CD4-positive, alpha-beta T cell treated with Interferon alpha-2 for 1 hour (primary cell): ENCODE measurements at places on chromosomes 12 and 14.
A peak's percentile ranks its signal among the peaks of the same experiment; 100 is the strongest.

- DNase-seq = no peak
Measured at GRCh38 chr14:39827901-39828655, 395.8 kb upstream of the FBXO33 start.

- DNase-seq = no peak
Measured at GRCh38 chr12:127964717-127965116, 302.3 kb upstream of the TMEM132C start.

DNA sequence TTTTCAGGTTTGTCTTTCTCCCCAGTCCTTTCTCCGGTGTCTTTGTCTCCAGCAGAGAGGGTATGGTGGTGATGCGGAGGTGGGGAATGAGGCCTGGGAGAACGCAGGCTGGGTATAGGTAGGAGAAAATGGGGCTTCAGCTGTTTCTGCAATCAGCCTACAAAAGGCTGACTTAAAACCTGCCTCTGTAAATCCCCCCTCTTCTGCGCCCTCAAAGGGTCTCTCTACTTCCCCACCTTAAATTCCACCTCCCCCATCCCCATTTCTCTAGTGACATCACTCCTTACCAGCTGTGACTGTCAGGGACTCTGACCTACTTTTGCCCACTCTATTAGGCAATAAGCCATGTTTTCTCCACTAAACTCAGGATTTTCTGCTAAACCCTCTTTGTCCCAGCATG lies 8.1 kb upstream of the RIMKLB start:
- no peak for DNase-seq

GRCh38 chr12:108833757-108834472 lies 23.5 kb downstream of the SSH1 start:
- no peak for DNase-seq

DNA sequence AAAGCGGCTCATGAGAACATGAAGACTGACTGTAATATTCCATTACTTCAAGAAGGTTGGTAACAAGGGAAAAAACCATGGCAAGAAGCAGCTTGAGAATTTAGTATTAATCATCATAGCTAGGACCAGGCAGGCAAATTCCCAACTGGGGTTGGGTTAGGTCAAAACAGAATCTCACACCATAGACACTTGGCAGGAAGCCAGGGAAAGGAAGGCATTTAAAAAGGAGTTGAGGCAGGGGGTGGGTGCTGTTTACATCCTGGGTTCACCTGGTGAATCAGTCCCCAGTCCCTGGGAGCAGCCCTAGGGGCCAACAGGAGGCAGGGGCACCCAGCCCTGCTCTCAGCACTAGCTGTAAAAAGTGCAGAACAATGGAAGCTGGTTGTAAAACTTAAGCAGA lies 108.6 kb downstream of the EGLN3 start:
- no peak for DNase-seq

GRCh38 chr12:132415327-132416120 lies 74.4 kb upstream of the FBRSL1 start:
- no peak for DNase-seq

- DNase-seq = no peak
Measured at GRCh38 chr12:114679452-114679875, 4.5 kb downstream of the TBX3 start.

DNA sequence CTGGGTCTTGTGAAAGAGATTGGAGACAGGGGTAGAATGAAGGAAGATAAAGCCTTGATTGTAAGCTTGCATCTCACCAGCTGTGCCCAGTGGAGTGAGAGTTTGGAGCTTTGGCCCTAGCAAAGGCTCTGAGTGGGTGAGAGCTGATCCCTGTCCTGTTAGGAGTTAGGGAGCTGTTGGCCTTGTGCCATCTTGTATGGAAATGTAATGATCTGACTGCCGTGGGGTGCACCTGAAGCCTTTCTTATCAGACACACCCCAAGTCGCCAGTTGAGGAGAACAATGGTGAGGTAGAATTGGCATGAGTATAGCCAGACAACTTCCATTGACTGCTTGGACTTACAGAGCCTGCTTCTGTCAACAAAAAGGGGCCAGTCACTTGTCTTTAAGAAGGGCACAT lies 130.1 kb downstream of the PRKCH start:
- no peak for DNase-seq

DNA sequence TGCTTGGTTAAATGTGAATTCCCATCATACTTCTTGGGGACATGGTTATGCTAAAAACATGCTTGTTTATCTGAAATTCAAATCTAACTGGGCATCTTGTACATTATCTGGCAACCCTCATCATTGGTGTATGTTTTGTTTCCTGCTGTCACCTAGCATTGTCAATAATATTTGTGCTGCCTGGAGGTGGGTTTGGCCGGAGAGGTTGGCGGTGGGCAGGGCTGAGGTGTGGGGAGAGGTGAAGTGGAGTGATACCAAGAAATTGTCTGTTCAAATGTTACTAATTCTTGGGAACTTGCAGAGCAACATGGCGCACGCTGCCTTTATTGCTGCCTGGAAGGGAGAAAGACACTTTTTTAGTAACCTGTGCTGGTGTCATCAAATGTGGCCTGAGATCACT lies 280.5 kb downstream of the VRK1 start:
- DNase-seq = no peak

- DNase-seq = no peak
Measured at GRCh38 chr12:83128540-83128939, 441.8 kb downstream of the TMTC2 start.

DNA sequence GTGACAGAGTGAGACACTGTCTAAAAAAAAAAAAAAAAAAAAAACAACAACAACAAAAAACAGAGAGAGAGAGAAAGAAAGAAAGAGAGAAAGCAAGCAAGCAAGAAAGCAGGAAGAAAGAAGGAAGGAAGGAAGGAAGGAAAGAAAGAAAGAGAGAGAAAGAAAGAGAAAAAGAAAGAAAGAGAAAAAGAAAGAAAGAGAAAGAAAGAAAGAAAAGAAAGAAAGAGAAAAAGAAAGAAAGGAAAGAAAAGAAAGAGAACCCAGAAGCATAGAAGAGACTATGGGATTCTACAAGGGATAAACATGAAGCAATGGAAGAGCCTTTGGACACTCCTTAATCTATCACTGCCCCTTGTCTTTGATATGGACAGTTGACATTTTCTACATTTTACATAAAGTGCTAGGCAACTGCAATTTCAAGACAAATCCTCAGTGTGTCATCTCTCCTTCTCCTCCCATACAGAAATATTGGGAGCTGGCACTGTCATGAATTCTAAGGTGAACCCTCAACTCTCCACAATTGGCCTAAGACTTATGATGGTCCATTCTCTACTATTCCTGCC lies 151.9 kb upstream of the CPM start:
- DNase-seq = no peak

DNA sequence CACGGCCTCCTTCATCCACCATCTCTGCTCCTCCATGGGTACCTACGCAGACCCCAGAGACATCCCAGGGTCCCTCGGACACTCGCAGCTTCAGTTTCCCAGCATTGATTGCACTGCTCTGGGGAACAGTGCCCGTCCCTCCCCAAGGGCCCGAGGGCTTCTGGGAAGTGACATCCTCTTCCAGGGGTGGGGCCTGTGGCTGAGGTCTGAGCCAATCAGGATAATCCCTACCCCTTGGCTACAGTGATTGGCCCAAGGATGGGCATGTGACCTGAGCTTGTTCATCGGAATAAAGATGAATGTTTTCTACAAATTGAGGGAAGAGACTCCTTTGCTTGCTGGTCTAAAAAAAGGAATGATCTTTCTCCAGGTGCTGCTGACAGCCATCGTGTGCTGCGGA lies 37.3 kb upstream of the MYL2 start:
- DNase-seq = no peak

GRCh38 chr12:45305907-45306306 lies 90.0 kb downstream of the ANO6 start:
- DNase-seq = no peak

DNA sequence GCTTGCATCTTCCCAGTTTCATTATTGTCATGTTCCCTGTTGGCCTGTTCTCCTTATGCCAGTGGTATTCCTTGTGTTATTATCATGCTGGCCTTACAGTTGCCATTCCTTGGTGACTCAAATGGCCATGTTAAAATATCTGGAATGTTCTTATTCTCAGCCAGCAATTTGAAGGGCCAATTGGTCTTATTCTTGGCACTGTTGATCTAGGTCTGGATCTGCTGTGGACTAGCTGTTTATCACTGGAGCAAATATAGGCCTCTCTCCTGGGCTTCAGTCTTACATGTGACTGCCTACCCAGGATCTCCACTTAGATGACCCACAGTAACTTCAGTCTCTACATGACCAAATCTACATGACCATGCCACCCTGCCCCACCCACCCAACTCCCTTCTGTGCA lies 5.4 kb downstream of the CIPC start:
- DNase-seq = no peak

- DNase-seq = no peak
Measured at GRCh38 chr14:32602699-32603098, 273.6 kb downstream of the AKAP6 start.

GRCh38 chr14:38205949-38206665 lies 1.6 kb upstream of the SSTR1 start:
- DNase-seq = no peak

DNA sequence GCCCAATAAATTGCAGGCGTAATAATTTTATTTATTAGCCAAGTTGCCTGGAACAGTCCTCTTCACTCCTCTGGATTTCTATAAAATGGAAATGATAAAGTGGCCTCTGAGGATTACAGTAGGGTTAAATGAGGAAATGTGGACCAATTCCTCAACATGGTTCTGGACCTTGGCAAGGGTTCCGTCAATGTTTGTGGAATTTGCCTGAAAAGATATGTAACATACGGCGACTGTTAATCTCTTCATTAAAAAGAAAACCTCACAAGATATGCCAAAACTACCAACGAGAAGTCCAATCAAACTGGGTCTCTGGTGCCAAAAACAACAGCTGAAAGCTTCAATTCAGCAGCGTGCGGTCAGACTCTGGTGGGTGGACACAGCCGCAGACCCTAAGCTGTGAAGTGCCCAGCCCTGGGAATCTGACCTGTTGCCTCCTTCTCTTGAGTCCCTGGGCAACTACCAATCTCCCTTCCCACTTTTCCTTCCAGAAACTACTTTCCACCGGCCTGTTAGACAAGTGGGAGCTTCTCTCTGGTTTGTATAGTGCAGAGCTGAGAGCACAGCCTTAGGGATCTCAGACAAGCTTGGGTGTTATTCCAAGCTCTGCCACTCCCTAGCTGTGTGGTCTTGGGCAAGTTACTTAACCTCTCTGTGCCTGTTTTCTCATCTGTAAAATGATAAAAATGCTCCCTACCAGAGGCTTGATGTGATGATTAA lies 190.5 kb upstream of the GSC start:
- no peak for DNase-seq

- DNase-seq = no peak
Measured at GRCh38 chr14:89598548-89599186, 181.6 kb upstream of the FOXN3 start.

GRCh38 chr12:46268583-46269428 lies at the start of gene SLC38A1:
SLC38A1 (minus strand) TSS chr12:46269043; CDS start chr12:46239800, 29,243 bp downstream.
- DNase-seq = peak; percentile 89

DNA sequence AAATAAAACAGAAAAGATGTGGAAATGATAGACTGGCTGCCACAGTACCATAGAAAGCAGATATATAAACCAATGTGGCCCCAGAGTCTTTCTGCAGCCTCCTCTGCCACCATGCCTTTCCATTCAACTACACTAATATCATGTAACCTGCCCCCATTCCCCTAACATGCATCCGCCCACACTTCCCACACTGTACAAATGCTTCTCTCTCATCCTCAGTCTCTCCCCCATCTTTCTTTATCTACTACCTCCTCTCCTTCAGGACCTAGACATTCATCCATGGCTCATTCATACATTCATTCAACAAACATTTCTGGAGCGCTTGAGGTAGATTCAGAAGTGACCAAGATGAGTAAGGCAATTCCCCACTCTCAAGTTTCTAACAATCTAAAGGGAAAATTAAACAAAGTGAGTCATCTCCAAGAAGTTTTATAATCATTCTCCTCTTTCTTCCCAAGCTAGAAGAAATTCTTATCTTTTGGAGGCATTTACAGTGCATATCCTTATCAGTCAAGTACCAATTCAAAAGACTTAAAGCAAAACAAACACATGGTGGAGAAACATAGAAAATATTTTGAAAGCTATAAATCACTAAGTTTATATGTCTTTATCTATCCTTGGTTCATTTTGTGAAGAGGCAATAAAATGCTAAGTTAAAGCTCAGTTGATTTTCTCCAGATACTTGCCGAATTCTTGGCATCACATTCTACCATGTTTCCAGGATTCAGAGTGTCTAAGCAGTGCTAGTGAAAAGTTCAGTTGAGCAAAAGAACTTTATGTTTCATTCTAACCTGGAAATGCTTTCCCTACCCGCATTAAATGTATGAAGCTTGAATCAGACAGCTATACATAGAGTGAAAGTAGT lies 70.5 kb upstream of the FRMD6 start:
- DNase-seq = no peak

- no peak for DNase-seq
Measured at GRCh38 chr14:57933349-57933748, 67.5 kb upstream of the SLC35F4 start.

- DNase-seq = no peak
Measured at GRCh38 chr12:130497321-130497720, 159.6 kb downstream of the PIWIL1 start.

DNA sequence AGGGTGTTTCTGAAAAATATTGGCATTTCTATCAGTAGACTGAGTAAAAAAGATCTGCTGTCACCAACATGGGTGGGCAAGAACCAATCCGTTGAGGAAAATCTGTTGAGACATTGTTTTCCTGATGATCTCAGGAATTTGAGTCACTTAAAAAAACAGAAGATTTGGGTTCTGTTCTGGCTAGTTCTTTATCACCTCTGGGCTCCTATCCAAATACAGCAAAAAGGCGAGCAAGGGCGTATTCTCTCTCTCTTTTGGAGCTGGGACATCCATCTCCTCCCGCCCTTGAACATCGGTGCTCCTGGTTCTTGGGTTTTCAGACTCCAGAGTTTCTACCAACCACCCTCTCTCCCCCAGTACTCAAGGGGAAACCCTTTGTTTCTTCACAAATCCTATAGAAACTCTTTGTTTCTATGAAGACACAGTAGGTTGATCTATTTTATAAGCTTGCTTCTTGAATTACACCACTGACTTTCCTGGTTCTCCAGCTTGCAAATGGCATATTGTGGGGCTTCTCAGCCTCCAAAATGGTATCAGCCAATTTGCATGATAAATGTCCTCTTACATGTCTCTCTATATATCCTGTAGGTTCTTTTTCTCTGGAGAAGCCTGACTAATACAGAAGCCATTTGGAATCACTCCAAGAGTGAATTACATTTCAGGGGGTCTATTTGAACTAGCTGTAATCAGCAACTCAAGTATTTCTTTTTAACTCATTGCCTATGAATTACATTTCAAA lies 263.9 kb upstream of the TMTC1 start:
- no peak for DNase-seq

DNA sequence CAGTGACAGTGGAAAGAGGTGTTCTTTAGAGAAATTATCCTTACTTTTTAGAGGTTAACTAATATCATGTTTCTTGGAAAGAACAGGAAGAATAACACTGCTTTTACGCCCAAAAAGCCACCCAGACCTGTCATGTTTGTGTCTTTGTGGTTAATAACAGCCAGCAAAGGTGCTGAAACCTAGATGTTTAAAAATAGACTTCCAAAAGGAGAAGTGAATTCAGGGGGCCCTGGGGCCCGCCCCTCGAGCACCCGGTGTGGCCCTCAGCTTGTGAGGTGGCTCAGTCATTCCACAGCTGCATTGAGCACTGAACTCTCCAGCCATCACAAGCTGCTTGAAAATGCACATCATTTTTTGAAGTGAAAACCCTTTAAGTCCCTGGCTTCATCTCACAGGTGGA lies 20.8 kb upstream of the AMN start:
- DNase-seq = no peak

- DNase-seq = no peak
Measured at GRCh38 chr14:70897464-70897863, 9.8 kb upstream of the PCNX1 start.
